ENCODE measurements at places on chromosomes 7 and 10.
A peak's percentile ranks its signal among the peaks of the same experiment; 100 is the strongest.

DNA sequence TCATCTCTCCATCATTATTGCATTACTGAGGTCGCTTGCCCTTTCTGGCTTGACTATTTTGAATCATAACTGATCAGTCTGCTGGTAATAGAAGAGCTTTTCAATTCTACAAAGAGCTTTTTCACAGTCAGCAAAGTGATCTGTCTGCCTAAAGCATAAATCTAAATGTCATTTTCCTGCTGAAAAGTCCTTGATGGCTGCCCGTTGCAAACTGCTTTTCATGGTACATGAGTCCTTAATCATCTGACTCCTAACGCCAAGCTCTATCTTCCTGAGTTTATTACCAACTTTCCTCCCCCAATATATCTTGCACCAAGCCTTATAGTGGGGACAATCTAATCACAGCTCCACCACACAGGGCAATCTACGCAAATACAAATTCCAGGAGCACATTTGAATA is 39.8 kb downstream of the THSD7A start:
- DNase-seq: no peak

DNA sequence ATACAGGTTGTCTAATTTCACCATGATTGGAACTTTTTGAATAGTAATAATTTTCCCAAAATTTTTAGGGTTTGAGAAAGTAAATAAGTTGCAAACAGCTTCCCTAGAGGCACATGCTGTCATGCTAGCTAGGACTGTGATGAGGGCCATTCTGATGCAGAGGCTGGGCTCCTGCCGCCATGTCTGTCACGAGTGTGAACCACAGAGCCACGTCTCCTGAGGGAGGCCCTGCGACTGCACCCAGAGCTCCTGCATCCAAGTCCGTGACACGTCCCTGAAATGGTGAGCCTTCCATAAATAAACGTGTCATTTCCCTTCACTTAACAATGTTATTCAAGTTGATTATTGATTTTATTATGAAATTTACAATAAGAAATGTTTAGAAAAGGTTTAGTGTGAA is 40.0 kb downstream of the C10orf120 start:
- DNase-seq: no peak

DNA sequence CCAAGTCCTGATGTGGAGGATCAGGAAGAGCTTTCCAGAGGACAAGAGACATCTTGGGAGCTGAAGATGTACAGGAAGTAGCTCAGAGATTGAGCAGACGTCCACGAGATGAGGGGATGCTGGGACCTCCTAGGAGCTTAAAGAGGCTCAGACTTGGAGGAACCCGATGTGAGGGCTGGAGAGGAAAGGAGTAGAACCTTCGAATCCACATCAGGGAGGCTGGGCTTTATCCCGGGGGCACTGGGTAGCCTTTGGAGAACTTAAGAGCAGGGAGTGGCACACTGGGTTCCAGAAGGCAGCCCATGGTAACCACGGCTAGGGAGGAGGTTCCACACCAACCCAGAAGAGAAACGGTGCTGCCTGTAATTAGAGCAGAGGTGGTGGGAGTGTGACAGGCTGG is 10.8 kb downstream of the PRKCQ start:
- DNase-seq: no peak

DNA sequence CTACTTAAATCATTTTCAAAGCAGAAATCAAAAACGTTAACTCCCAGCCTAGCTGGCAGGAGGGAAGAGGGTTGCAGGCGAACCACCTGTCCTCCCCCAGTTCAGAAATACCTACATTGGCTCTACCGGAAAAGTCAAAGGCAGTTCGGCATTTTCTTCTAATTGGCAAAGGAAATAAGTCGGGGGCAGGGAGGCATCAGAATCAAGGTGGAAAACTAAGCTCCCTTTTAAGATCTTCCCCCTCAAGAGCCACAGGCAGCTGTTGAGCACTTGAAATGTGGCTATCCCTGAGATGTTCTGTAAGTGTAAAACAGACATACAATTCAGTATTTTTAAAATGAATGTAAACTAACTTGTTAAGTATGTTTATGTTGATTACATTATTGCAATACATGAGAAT is 957 bp upstream of the ELMO1 start:
- DNase-seq: no peak

DNA sequence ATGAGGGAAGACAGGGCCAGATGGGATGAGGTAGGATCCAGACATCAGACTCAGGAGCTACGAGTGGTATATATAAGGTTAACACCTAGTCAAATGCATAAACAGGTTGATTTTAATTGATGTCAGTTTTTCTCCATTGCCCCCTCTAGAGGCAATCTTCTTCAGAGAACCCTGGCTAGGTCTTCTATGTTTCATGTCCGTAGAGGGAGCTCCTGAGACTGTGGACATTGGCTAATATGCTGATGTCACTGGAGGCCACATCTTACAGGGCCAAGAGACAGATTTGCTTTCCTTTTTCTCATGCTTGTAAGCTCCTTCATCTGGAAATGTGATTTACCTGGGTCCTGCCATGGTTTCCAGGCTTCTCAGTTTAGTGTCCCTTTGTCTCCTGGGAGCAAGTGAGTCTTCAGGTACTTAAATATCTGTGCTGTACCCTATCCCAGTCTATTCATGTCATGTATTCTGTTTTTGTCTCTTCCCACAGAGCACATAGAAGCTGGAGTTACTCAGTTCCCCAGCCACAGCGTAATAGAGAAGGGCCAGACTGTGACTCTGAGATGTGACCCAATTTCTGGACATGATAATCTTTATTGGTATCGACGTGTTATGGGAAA is 161.6 kb upstream of the PRSS1 start:
- DNase-seq: peak; percentile 83

DNA sequence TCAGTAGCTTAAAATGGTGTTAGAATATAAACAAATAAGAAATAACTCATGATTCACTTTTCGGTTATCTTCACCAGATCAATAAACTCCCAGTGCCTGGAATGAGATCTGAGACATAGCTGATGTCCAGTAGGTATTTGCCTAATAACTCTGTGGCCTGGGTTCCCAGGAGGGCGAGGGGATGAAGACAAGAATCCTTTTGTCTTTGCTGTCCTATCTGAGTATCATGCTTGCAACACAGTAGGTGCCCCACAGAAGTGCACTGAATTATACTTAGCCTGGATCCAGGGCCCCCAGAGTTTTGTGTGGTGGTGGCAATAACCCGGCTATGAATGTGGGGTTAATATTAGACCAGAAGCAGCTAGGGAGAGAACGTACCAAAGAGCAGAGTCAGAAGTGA is 350.1 kb upstream of the AOAH start:
- DNase-seq: no peak

- no peak for DNase-seq
Observed at GRCh38 chr10:112775892-112776674, 174.0 kb upstream of the TCF7L2 start.

GRCh38 chr7:90488220-90488619 is 18.8 kb downstream of the PTTG1IP2 start:
- no peak for DNase-seq

DNA sequence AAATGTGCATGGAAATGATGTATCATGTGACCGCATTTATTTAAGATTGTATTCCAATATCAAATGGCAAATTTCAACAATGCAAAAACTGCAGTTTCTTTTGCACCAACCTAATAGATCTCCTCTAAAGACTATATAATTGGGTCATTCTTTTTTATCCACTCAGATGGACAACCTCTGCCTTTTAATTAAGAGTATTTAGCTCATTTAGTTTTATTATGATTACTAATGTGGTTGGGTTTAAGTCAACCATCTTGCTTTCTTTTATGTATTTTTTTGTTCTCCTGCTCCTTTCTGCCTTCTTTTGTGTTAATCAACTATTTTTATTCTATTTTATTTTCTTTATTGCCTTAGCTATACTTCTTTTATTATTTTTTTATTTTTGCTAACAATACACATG is 468.5 kb upstream of the MKI67 start:
- no peak for DNase-seq

All from SW 1271 (cell line).